Frontal cortex (tissue), 4 donors: ENCODE measurements at places on chromosomes 1 and 21.

- no peak for DNase-seq
These were observed 1.1 kb upstream of the GTF2B start for GRCh38 chr1:88892357-88892877.

DNA sequence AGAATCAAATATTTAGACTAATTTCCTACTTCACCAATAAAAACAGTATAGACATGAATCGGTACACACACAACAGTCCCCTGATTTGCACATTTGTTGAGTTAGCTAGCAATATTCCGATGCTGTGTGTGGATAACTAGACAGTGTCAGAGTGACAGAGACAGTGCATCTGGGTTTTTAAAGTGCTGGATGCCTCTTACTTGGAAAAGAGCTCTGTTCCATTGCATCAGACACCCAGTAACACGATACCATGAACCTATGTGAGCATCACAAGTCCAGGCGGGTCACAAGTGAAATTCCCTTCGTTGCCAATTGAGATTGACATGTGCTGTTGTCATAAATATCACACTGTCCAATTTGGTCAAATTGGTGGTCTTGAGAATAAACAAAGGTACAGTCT is 82.0 kb upstream of the ESRRG start:
- DNase-seq: no peak

DNA sequence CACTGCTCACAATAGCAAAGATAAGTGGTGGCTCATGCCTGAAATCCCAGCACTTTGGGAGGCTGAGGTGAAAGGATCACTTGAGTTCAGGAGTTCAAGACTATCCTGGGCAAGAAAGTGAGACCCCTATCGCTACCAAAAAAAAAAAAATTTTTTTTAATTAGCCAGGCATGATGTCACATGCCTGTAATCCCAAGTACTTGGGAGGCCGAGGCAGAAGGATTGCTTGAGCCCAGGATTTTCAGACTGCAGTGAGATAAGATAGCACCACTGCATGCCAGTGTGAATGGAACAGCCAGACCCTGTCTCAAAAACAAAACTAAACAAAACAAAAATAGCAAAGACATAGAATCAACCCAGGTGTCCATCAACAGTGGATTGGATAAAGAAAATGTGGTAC is 50.6 kb downstream of the HSF2BP start:
- no peak for DNase-seq

DNA sequence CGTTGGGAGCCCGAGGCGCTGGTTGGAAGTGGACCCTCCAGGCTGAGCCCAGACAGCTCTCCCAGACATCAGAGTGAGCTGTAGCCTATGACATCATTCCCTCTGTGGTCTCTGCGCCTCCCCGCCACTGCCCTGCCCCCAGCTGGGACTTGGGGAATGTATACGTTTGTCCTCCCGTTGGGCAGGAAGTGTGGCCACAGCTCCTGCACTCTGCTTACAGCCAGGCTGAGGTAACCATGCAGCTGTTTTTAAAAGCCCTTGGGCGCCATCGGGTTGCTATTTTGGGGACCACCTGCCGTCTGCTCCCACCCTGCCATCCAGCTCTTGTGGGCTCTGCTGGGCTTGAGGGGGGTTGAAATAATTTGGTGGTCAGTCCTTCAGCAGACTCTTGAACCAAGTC is 7.8 kb downstream of the VASH2 start:
- no peak for DNase-seq

DNA sequence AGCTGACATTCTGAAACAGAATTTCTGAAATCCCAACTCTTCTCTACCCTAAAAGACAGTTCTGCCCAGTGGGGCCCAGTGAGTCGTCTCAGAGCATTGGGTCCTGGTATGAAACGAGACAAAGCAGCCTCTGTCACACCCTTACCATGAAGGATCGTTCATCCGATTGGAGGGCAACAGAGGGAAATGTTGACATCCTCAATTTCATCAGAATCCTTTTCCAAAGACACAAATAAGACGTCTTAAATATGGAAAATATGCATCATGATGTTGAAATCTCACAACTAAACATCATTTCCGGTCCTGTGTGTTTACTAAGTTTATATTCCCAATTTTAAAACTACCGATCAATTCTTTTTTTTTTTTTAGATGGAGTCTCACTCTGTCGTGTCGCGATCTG is 112.1 kb upstream of the SLC45A1 start:
- DNase-seq: no peak

DNA sequence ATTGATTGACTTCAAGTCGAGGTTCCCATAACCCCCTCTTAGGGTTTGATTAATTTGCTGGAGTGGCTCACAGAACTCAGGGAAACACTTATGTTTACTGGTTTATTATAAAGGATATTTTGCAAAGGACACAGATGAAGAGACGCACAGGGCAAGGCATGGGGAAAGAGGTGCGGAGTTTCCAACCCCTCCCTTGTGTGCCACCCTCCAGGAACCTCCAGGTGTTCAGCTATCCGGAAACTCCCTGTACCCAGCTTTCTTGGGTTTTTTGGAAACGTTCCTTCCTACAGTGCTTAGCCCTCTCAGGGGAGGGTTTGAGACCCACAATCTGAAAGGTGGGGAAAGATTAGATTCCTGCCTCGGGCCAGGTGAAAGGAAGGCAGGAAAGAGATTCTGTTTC is 48.2 kb downstream of the UCK2 start:
- no peak for DNase-seq

- DNase-seq: peak; percentile 48
These were observed 33.9 kb downstream of the TMEM63A start for GRCh38 chr1:225848030-225848955.

- DNase-seq: no peak
These were observed 312.0 kb upstream of the TMPRSS15 start for GRCh38 chr21:18715606-18716005.

DNA sequence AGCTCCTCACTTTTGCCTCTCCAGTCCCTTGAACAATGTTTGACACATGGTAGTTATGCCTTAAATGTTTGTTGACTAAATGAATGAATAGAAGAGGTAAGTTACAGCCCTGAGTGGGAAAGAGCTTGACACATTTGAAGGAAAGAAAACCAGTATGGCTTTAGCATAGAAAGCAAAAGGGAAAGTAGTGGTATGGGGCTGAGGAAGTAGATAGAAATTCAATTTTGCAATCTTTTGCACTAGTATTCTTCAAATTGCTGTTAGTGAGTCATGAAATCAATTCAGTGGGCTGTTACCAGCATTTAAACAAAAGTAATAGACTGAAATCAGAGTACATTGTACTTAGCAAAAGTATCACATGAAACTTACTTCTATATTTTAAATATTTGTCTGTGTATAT is 21.1 kb downstream of the PLA2G4A start:
- DNase-seq: no peak

DNA sequence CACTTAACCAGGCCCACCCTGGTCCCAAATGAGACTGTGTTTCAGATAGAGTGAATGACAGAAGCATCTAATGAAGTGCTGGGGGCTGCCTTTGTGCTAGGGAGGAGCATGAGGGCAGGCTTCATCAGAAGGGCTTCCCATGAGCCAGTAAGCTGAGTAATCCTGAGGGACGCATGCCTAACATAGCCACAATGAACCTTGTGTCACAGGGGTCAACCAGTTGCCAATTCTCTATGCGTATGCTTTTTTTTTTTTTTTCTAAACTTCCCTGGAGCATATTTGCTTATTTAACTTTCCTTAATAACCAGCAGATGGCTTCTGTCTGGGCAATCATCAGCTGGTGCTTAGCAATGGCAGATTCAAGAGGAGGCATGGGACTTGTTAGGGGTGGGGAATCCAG is 25.5 kb upstream of the CYP2J2 start:
- no peak for DNase-seq

GRCh38 chr1:209095627-209096595 is 487.6 kb upstream of the CAMK1G start:
- no peak for DNase-seq

DNA sequence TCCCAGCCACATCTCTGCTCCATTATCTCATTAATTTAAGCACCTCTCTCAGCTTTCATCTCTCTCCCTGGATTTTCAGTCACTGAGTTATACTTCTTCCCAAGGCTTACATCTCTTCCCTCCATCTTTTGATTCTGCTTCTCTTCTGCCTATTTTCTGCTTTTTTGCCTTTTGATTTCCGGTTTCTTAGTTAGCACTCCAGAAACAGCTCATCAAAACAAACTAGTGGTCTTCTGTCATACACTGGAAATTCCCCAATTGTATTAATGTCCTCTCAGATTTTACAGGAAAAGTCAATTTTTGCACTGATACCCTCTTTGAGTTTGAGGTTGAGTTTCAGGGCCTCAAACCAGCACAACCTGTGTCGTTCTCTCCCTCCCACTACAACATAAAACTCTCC is 1.5 kb downstream of the LCE3E start:
- no peak for DNase-seq

- no peak for DNase-seq
These were observed 11.8 kb downstream of the MRPS6 start for GRCh38 chr21:34085129-34085528.

- no peak for DNase-seq
These were observed 4.5 kb downstream of the LIN9 start for GRCh38 chr1:226304291-226304955.

GRCh38 chr21:44932408-44933181 is 7.2 kb upstream of the SLX9 start:
- peak; percentile 73 for DNase-seq

DNA sequence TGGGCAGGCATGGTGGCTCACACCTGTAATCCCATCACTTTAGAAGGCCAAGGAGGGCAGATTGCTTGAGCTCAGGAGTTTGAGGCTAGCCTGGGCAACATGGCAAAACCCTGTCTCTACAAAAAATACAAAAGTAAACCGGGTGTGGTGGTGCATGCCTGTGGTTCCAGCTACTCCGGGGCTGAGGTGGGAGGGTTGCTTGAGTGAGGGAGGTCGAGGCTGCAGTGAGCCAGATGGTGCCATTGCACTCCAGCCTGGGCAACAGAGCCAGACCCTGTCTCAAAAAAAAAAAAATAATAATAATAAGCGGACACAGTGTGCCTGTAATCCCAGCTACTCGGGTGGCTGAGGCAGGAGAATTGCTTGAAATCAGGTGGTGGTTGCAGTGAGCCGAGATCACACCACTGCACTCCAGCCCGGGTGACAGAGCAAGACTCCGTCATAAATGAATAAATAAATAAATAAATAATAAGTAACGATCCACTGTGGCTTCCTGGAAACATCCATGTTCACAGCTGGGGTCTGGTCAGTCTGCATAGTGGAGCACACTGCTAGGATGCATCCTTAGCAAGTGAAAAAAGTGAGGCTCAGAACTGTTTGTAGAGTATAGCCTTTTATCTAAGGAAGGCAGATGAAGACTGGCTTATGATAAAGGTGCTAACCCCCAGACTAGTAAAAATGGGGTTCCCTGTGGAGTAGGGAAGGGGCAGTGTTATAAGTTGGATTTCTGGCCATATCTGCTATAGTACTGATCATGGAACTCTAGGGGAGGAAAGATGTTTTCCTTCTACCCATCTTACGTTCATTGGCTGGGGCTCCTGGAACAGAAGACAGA is 15.7 kb downstream of the PKNOX1 start:
- no peak for DNase-seq

DNA sequence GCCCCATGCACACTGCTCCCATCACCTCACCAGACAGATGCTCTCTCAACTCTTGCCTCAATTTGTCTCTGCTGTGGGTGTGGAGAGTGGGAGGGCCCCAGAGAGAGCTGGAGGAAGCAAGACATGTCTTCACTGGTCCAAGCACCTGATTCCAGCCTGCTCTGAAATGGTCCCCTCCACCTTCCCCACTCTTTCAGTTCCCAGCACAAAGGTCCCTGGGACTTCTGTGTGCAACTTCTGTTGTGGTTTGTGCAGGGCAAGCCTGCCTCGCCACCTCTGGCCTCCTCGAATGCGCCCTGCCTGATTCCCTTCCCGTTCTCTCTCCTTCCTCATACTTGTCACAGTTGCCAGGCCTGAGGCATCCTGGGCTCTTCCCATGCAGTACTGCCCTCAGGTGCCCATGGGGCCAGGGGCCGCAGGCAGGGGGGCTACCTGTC is 119.3 kb downstream of the SYT2 start:
- no peak for DNase-seq

DNA sequence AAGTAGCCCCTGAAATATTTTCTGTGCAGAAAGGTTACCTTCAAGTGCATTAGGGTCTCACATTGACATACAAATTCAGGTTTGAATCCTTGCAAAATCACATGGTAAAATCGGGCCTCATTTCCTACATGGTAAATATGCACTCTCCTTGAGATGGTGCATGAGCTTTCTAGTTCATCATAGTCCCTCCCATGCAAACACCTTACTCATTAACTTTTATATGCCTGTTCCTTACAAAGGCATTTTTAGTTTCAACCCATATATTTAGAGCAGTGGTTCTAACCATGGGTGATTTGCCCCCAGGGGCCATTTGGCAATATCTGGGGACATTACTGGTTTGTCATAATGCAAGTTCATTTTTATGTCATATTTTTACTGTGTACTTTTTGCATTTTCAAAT is 37.2 kb downstream of the PBX1 start:
- DNase-seq: no peak

- DNase-seq: no peak
These were observed at the start of gene SPTA1 for GRCh38 chr1:158686111-158687009. SPTA1 (minus strand) TSS chr1:158686715; CDS start chr1:158686517, 198 bp downstream.

DNA sequence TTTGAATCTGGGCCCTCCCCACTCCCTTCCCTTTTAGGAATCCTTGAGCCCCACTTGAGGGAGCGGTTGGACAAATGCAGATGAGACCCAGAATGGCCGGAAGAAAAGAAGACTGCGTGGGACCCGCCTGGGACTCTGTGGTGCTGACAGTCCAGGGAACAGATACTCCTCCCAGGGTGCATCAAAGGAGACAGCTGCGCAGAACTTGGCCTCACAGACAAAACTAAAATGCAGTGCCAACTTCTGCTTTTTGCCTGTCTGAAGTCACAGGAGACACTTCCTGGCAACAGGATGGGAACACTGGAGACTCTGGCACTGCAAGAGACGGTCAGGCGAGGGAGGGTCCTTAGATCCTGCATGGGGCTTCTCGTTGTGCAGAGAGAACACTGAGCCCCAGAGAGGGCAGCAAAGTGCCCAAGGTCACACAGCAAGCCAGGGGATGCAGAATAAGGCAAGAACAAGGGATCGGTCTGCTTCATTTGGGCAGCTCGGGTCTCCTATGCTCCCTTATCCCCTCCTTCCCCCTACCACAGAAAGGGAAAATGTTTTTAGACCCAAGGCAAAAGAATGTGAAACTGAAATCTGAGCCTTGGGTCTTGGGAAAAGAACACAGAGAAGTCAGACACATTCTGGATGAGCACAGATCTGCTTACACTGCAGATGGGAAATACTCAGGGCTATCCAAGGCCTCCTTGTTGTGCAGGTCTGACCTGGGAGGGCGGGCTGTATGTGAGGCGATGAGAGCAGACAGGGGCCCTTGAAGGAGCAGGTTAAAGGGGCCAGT is 182.4 kb downstream of the TRABD2B start:
- DNase-seq: no peak

GRCh38 chr1:24057171-24057570 is 54.8 kb downstream of the MYOM3 start:
- DNase-seq: no peak

GRCh38 chr1:245790441-245790840 is 635.7 kb downstream of the KIF26B start:
- no peak for DNase-seq

GRCh38 chr1:173504268-173504667 is 27.1 kb downstream of the PRDX6 start:
- DNase-seq: no peak

GRCh38 chr1:226181996-226182714 is 4.4 kb downstream of the ACBD3 start:
- no peak for DNase-seq
